ENCODE measurements at places on chromosomes 6 and 20.

GRCh38 chr6:71888756-71889340 is 2.5 kb downstream of the RIMS1 start:
- DNase-seq, result no peak

GRCh38 chr20:53866794-53867740 is 203.3 kb downstream of the BCAS1 start:
- no peak for DNase-seq

GRCh38 chr6:136963259-136963658 is 41.2 kb downstream of the SLC35D3 start:
- no peak for DNase-seq

DNA sequence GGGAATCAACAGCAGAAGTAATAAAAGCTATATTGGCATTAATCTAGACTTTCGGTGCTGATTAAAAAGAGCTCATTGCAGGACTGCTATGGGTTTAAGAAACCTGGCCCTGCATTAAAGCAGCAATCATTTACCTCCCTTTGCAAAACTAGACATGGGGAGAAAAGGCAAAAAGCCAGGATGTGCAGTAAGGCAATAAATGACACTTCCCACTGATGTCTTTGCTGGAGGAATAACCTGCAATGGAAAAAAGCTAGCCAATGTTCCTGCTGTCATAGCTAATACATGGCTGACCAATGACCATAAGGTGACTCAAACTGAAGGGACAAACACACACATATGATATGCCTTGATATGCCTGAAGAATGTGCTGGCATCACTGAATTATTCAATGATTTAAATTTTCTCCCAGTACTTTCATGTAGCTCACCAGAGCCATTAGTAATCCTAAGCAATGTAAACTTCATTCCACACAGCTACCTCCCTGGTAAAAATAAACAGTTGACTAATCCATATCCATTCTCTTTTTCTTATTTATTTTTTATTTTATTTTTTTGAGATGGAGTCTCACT is 8.7 kb downstream of the DNAAF9 start:
- DNase-seq, result no peak

DNA sequence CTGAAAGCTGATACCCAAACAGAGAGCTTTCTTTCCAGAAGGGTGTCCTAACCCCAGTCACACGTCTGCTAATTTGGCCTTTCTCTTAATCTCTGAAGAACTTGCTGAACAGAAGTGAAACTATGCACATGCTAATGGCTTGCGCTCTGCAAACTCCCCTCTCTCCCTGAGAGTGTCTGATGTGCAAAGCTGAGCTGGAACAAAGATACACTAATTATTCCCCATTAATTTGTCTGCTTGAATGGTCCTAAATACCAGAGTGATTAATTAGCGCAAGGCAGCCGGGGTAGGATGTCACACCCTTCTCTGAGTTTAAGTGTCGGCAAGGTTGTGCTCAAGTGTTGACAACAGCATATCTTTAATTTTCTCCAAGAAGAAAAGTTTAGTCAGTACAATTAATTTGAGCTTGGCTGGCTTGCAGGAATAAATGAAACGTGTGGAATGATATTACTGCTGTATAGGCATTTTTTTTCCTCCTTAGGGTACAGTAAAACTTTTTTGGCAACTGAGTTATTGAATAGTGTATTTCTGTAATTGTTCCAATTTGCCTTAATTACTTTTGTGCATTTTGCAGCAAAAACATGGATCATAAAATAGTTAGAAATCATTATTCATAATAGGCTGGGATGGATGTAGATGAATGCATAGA is 715.9 kb upstream of the POU3F2 start:
- DNase-seq, result no peak

DNA sequence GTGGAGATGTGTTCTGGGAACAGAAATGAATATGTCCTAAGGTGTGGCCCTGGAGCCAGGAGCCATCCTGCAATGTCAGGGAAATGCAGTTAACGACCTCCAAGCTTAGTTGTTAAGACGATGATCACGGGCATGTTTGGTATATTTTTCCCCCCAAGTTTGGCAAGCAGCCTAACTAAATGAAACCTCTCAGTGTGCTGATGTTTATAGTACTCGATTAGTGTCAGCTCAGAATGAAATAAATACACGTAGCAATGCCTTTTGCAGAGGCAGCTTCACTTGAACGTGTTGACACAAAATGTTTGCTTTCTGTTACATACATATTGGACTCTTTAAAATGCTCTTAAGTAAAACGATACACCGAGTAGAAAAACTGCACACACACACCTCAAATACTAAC is 76.2 kb upstream of the OLIG3 start:
- no peak for DNase-seq

DNA sequence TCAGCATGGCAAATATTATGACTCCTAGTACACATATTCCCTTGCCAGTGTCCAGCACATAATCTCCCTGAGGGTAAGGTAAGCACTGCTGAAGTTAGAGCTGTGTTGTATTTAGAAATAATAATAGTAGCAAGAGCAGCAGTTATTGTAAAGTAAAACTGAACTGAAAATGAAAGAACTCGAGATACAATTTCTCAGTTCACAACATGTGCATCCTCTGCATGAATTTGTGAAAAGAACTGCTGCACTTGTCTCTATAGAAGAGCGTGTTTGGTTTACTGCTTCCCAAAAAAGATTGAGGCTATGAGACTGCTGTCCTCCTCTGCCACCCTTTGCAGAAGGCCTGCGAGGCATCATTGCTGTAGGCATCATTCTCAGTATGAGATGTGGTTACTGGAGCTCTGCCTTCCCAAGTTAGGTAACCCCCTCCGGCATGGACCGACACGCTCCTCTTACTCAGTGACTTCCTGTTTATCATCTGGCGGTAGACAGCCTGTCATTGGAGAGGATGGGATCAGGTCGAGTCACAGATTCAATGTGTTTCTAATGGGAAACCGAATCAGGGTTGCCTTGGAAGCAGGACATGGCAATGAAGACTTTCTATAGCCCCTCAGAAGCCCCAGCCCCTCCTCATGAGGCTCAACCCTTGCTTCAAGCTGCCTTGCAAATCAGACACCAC is 48.1 kb downstream of the SLC24A3 start:
- DNase-seq, result no peak

DNA sequence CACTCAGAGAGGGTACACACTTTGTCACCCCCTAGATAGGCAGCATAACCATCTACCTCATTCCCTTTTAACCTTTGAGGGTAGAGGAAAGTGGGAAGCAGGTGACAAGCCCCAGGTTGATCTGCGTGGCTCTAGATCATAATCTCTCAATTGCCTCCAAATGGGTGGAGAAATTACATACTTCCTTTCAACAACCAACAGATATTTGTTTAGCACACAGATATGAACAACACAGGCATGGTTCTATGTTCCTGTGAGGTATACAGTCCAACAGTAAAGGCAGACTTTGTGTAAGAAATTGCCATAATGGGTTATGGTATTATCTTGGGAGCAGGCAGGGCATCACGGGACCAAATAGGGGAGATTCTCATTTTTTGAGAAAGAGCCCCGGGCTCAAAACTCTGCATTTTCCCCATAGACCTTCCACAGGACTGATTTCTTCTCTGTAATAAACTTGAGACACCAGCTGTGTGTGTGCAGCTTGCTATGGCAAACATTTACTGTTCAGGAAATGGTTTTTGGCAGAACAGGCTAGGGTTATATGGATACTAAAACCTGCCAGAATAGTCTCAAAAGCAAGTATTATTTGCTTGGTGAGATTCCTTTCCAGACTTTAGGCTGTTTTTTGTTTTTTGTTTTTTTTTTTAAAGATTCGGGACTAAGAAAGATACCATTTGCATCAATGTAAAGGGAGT is 126.2 kb downstream of the CD164 start:
- no peak for DNase-seq
